Astrocyte (in vitro differentiated cells and primary cell): ENCODE measurements at places on chromosomes 7 and 10. TPM values are rescaled to one million over a fixed set of nuclear protein-coding genes. Genes with fewer than 3 reads are reported as not detected.

SKIDA1 gene
- total RNA-seq = 5.9 and 7.8 TPM in 2 replicates

C10orf67 gene
- 0.27 and 0.46 TPM in 2 replicates for total RNA-seq

DNA sequence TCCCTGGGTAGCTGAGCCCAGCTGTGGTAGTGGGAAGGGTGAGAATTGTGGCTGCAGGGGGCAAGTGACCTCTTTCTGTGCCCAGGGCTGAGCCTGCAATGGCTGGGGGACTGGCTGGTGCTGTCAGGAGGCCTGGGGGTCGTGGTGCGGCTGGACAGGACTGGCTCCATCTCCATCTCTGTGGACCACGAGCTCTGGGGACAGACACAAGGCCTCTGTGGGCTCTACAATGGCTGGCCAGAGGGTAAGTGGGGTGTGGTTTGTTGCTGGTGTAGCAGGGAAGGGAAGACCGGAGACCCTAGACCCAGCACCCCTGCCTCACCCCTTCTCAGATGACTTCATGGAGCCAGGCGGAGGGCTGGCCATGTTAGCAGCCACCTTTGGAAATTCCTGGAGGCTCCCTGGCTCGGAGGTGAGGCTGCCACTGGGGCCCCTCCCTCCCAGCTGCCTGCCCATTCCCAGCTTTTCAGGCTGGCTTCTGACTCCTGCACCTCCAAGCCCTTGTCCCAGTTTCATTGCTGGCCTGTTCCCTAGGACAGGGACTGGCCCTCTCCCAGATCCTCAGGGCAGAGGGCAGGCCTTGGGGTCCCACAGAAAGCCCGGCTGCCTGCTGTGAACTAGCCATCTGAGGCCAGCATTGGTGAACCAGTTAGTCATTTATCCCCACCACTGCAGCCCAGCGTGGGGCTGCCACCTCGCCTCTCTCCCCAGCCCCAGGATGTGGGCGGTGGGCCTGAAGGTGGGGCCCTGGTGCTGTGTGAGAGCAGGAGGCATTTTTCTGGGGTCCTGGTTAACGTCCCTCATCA, 5.5 kb upstream of the ZNF467 start:
- DNase-seq = no peak

DNA sequence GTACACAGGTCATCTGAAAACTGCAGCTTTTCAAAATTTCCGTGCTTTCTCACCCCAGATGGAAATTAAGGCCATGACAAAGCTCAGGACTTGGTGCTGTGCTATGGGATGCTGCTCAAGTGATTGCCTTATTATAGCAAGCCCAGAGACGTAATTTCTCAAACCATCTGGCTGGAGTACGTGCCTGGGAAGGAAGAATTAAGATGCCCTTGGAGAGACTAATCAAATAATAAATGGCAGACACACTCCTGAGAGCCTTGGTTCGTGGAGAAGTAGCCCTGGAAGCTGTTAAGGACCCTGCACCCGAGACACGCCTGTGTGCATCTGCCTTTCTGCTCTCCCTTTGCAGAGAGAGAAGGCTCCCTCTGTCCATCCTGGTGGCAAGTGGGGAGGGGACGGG, 38.3 kb upstream of the PRLHR start:
- DNase-seq = no peak

DNA sequence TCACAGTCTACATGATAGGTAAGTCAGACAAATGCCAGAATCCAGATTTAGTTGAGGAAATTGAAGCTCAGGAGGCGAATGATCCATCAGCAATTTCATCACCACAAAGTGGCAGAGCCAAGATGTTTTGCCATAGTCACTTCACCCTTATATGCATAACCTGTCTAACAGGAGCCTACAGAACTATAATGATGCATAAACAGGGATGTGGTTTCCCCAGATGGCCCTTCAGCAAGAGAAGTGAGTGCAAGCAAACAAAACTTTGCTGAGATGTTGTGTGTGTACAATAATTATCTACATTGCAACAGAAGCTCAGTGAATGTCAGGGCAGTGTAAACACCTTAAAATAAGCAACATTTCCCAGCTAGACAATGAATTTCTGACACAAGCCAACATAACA, 28.6 kb downstream of the PON3 start:
- DNase-seq = no peak

DNA sequence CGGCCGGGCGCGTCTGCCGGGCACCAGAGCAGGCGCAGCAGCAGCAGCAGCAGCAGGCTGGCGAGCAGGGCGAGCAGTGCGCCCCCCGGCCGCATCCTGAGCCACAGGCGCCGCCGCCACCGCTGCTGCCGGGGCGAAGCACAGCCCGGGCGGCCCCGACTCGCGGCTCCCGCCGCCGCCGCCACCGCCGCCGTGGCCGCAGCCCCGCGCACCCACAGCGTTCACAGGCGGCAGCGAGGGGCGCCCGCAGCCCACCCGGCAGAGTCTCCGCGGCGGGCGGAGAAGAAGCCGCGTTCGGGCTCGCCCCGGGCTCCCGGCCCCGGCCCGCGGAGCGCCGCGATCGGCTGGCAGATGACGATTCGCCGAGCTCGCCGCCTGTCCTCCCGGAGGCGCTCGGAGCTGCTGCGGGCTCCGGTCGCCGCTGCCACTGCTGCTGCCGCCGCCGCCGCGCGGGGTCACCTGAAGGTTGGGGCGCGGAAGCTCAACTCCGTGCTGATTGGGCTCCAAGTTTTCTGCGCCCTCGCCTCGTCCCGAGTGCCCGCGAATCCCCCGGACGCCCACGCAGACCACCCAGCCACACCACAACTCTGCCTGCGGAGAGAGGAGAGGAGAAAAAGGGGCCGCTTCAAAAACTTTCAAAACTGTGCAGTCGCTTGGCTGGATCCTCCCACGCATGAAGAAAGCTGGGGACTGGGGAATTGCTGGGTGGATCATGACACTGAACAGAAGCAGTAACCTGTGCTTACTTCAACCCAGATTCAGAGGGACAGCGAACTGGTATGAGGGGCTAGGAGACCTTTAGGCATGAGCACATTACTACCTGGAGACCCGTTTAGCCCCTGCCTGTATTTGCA, at the start of gene ST8SIA6:
Gene ST8SIA6, minus strand, starts transcription at position 435 of the 854 bp plus-strand sequence. Its CDS starts 340 bp downstream, at position 95.
- DNase-seq = peak; percentile 37

GRCh38 chr7:43302211-43302711, 189.8 kb downstream of the HECW1 start:
- DNase-seq = peak; percentile 79

- DNase-seq = no peak
These were observed 52.6 kb downstream of the PFKP start for GRCh38 chr10:3119796-3120459.

GRCh38 chr7:99447943-99448342, 9.2 kb downstream of the CPSF4 start:
- no peak for DNase-seq
